ENCODE measurements at places on chromosomes 2 and 18.

- DNase-seq: no peak
These were observed 460.8 kb upstream of the CDH20 start for GRCh38 chr18:60872434-60872833.

DNA sequence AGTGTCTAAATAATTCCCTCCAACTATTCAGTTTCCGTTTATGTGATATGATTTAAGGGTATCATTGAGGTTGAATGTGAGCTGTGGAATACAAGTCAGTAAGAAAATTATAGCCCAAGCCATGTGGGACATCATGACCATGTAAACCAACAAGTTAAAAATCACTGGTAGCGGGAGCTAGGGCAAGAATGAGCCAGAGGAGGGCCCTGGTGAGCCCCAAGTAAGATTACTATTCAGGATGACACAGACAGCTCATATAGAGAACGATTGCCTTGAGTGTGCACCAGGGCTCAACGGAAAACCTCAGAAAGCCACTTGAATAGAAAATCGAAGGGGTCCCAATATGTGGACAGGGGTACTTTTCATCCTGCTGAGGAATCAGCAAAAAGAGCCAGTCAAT lies 87.8 kb upstream of the RBMS1 start:
- DNase-seq: no peak

GRCh38 chr18:26460449-26461091 lies 87.8 kb downstream of the KCTD1 start:
- DNase-seq: no peak

DNA sequence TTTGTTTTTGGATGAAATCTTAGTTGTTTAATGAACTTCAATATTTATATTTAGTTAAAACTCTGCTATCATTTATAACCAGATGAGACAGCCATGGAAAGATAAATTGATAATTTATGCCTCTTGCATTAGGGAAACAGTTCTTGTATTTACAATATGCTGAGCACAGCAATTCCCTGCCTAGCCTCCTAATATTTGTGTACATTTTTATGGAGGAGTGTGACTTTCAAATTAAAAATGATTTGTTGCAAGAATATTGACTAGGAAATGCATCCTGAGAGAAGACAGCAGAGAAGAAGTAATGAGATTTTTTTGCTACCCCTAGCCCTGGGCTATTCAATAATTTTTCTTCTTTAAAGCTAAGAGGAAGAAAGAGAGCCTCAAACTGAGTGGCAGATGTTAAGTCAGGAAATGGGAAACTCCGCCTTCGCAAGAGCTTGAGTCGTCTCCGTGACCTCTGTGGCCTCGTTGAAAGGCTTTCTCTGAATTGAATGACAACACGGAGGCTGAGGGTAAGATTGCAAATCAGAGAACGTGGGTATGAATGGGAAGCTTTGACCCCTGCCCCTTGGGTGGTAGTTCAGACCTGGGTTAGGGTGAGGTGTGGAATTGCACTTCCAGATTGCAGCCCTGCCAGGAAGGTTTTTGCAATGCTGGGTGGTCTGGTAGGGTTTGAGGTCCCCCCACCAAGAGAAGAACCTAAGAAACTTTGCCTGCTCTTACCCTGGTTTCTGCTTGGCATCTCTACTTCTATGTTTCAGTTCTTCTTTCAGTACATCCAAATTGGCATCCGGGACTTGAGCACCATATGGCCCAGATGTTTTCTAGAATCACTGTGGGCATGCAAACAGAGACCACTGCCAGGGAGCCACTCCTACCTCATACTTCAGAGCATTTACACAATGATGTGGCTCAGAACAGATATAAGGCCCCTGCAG lies 210.3 kb upstream of the RBMS1 start:
- DNase-seq: no peak

- no peak for DNase-seq
These were observed 441.7 kb downstream of the CBLN2 start for GRCh38 chr18:72102412-72102811.

- DNase-seq: no peak
These were observed 143.1 kb upstream of the TTC39C start for GRCh38 chr18:23871410-23871809.

- DNase-seq: no peak
These were observed 5.1 kb upstream of the CETN1 start for GRCh38 chr18:574865-575645.

Measured in D721Med (cell line).